Vagina (tissue), 2 donors: ENCODE measurements at places on chromosomes 7 and 10.

DNA sequence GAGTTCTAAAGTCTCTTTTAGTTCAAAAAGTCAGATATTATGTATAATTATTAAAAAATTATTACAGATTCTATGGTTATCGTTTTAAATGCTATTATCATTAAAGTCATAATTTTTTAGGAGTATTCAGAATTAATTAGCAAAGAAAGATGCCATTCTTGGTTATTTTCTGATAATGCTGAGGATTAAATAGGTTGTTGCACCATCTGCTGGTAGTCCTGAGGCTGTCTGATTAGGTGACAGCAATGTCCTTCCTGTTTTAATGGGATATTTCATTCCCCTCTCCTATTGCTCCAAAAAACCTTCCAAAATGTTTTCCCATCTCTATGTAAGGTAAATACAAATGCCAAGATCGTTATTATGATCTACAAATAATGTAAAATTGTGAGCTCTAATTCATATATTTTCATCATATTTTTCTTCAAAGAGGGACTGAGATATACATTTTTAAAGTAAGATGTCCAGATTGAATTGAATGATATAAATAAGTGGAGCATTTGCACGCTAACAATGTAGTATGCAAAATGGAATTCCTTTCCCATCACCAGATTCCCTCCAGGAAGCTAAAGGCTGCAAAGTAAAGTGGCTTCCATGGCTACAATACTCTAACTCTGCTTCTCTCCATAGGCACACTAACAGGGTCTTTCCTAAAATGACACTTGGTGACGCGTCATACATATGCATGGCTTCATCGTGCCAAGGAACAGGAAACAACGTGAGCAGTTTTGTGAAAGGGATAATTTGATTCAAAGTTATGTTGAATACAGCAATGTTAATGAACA lies 58.8 kb upstream of the AKR1E2 start:
- DNase-seq, result no peak

- DNase-seq, result no peak
Measured at GRCh38 chr10:12471135-12471534, 121.8 kb downstream of the CAMK1D start.

- DNase-seq, result no peak
Measured at GRCh38 chr7:111528331-111528730, 34.0 kb downstream of the IMMP2L start.

DNA sequence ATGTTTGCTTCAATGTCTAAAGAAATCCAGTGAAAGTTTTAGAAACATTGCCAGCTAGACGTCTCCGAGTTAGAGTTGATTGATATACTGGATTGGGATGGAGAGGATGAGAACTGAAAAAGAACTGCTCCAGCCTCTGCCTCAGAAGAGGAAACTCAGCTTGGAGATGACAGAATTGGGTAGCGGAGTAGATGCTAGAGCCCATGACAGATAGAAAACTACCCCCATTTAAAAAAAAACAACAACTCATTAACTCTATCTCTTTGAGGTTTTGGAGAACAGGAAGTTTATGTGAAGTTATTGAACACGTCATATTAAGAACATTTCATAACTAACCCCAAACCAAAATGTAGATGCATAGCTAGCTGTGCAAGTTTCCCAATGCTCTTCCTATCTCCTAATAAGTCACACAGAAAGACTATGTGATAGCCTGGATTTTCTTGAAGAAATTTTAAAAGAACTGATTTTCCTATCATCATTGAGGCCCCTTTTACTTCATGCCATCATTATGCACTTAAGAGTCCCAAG lies 28.3 kb upstream of the AFAP1L2 start:
- no peak for DNase-seq

- DNase-seq, result no peak
Measured at GRCh38 chr10:132461103-132461682, 64.2 kb downstream of the PWWP2B start.

- no peak for DNase-seq
Measured at GRCh38 chr7:30032310-30033125, 4.3 kb downstream of the PLEKHA8 start.

GRCh38 chr7:93739424-93739823 lies 151.1 kb downstream of the TFPI2 start:
- no peak for DNase-seq

DNA sequence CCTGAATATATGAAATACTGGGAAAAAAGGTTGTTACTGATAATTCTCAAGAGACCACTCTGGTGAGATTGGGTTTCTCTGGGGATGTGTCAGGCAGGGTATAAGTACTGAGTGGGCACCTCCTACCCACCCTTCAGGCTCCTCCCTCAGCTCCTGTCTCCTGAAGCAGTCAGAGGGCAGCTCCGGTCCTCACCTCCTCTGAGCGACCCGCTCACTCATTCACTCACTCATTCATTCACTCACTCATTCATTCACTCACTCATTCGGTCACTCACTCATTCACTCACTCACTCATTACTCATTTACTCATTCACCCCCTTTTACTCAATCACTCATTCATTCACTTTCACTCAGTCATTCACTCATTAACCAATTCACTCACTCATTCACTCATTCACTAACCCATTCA lies 6.9 kb upstream of the PFKP start:
- no peak for DNase-seq

GRCh38 chr10:61830072-61830845 lies 71.2 kb upstream of the ARID5B start:
- no peak for DNase-seq

GRCh38 chr7:28191751-28192150 lies 11.2 kb upstream of the JAZF1 start:
- DNase-seq, result no peak

DNA sequence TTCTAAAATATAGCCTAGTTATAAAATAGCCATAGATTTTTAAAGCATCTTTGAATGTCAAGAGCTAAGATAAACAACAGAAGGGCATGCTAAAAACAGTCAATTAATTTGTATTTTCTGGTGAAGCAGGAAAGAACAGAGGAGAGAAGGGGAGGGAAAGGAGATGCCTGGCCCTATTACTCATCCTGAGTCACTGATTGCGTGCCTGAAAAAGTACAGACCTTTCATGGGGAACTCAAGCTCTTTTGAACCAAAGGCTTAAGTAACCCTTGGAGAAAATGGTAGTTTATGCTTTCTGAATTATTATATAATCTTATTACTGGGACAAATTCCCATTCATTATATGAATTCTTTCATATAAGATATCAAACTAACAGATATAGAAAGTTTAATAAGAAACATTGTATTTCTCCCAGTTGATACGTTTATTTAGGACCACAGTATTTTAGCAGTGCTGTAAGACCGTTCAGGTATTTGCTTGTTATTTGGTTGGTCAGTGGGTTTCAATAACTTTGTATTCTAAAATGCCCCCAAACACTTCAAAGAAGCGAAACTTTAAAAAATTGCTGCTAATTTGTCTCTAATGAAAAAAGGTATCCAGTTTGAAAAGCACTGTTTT lies 151.3 kb downstream of the HGF start:
- DNase-seq, result no peak

- no peak for DNase-seq
Measured at GRCh38 chr7:23945472-23945871, 235.5 kb downstream of the STK31 start.

DNA sequence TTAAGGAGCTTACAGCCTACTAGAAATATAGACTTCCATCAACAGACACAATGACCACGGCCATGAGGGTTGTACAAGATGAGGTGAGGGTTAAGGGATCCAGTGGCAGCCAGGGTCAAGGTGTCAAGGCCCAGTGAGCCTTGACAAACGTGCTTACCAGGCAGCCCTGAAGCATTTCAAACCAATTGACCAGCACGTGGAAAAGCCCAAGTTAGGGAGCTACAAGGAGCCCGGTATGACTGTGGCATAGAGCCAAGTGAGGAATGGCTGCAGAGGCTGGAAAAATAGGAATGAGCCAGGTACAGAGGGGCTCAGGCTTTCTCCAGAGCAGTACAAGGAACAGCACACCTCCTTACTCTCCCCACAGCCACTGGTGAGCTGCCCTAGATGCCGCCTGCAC lies 12.7 kb downstream of the AFAP1L2 start:
- DNase-seq, result no peak

GRCh38 chr10:13351340-13351915 lies 3.3 kb upstream of the SEPHS1 start:
- DNase-seq, result no peak

- no peak for DNase-seq
Measured at GRCh38 chr10:84232376-84232775, 7.0 kb upstream of the LRIT2 start.

DNA sequence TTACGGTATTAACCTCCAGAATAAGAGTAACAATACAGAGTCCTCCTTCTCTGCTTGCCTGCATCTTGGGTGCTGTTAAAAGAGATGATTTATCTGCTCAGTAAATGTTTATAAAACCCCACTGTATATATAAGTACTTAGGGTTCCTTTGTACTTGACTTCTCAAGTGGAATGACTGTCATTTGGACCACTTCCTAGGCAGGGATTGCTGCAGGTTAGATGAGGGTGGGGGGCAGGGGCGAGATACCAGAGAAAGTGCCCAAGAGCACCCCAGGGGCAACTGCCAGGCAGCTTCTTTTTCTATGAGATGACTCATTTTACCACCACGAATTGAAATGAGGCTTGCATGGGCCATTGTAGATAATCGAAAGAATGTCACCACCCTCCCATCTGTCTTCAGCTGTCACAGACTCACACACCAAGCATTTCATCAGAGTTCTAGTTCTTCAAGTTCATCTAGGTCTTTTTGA lies 421.9 kb upstream of the GALNT17 start:
- DNase-seq, result no peak

- no peak for DNase-seq
Measured at GRCh38 chr7:44971902-44972441, 6.8 kb downstream of the MYO1G start.

DNA sequence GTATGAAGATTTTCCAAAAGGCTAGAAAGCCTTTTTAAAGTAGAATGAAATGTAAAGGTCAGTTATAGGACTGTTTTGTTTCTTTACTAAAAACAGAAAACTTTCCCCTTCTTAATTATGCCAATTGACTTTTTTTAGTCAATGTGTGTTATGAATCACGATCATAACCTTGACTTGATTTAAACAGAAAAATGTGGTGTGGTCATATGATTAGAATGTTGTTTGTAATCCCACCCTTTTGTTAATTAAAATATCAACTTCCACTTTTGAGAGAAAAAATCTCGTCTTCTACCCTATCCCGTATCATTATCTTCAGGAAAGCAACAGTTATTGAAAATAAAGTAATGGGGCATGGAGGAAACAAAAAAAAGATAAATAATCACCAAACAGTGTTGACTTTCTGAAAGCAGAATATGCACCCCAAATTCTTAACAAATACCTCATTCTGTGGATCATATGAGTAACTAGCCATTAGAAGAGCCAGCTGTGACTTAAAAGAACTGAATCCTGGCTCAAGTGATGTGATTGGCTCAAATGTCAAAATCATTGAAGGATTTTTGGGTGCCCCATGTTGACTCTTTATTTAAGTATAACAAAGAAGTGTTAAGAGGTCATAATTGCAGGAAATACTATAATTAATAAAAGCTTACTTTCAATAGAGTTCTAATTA lies 32.3 kb upstream of the SLC16A12 start:
- DNase-seq, result no peak

DNA sequence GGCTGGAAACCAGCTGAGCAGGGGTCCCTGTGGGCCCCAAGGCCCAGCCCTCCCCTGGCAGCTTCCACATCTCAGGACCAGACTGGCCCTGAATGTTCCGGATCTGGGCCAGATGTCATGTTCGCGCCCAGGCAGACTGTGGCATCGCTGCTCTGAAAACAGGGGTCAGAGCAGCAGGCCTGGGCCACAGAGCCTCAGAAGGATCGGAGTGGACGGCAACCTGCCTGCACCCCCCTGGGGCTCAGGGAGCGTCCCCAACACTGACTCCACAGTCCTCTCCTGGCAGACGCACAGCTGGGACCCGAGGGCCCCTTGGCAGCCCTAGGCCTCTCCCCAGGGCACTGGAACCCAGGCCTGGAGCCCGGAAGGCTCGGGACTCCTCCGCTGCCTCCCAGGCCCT lies 91.3 kb upstream of the DNAAF5 start:
- DNase-seq, result no peak

GRCh38 chr10:36254199-36254598 lies 612.1 kb upstream of the FZD8 start:
- DNase-seq, result no peak

DNA sequence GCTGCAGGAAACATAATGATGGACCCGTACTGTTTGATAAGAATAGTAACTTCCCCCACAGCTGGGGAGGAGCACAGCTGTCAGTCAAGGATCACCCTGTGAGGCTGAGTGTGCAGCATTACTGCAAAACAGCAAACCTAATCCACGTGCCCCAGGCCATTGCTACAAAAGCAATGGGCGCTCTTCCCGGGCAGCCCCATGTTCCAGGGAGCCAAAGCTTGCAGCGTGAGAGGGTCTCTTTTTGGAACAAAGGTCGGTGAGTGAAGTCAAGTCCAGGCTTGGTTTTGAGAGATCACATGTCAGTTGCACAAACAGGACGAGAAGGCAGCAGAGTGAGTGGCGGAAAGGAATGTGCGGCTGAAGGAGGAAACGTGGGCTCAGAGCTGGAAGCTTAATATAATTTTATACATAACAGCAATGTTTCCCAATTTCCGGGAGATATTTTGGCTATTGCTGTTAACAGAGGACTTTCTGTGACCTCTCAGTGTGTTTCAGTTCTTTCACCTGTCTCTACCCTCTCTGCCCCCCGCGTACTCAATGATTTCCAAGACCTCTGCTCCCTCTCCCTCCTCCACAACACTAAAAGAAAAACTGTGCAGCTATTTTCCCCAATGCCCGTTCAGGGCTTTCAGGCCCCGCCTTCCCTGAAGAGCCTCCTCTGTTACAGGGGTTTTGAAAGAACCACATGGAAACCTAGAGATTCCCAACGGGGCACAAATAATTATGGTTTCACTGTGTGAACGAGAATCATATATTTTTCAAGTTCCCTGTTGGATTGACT lies 128.9 kb downstream of the MTPAP start:
- no peak for DNase-seq

GRCh38 chr7:8089036-8089780 lies 120.6 kb downstream of the GLCCI1 start:
- DNase-seq, result no peak

GRCh38 chr10:71396084-71396710 lies 523 bp upstream of the CDH23 start:
- peak; percentile 77 for DNase-seq

GRCh38 chr10:30500534-30500933 lies 66.5 kb downstream of the MAP3K8 start:
- no peak for DNase-seq

- no peak for DNase-seq
Measured at GRCh38 chr7:148155000-148155399, 435.6 kb upstream of the C7orf33 start.
